ENCODE measurements at places on chromosomes 3 and 15. TPM values are rescaled to one million over a fixed set of nuclear protein-coding genes. Genes with fewer than 3 reads are reported as not detected.

The PRRT3 gene
- 8.2 TPM for total RNA-seq

GRCh38 chr15:40787344-40787841, 17.6 kb downstream of the C15orf62 start:
- DNase-seq = peak; percentile 80

GRCh38 chr3:177983320-177983719, 552.9 kb upstream of the KCNMB2 start:
- no peak for DNase-seq

DNA sequence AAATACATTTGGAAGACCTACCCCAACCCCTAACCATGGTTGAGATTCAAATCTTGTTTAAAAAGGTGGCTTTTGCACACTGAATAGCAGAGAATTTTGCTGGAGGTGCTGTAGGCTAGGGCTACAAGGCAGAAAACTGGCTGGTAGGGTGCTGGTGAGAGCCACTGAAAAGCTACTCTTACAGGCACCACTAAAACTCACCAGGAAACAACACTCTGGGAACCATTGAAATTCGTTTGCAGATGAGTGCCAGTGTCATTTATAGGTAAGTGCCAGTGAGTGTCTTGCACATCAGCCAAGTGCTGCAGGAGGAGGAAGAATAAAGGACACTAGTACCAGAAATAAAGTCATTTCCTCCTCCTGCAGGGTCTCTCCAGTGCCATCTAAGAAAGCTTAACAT, 610.2 kb downstream of the ZNF385D start:
- no peak for DNase-seq

GRCh38 chr3:69389520-69390248, 3.8 kb upstream of the FRMD4B start:
- DNase-seq = no peak
